ENCODE measurements at places on chromosomes 1 and 21.
A peak's percentile ranks its signal among the peaks of the same experiment; 100 is the strongest.

- H3K4me1 ChIP-seq: peaks cover 15% of the 10 kb centered on the region
- H3K27me3 ChIP-seq: no peaks in the 10 kb centered on the region
- DNase-seq: no peak
- H3K36me3 ChIP-seq: peaks cover 10% of the 10 kb centered on the region
- no peak overlapping the region for H3K27ac ChIP-seq
Observed at GRCh38 chr1:11298390-11299224, 25.6 kb downstream of the UBIAD1 start.

- no peak overlapping the region for H3K4me3 ChIP-seq
- H3K27ac ChIP-seq: no peak overlapping the region
- no peaks in the 10 kb centered on the region for H3K4me1 ChIP-seq
- H3K27me3 ChIP-seq: no peaks in the 10 kb centered on the region
- no peaks in the 10 kb centered on the region for H3K36me3 ChIP-seq
- DNase-seq: no peak
Observed at GRCh38 chr1:70140894-70141293, 64.5 kb downstream of the LRRC40 start.

DNA sequence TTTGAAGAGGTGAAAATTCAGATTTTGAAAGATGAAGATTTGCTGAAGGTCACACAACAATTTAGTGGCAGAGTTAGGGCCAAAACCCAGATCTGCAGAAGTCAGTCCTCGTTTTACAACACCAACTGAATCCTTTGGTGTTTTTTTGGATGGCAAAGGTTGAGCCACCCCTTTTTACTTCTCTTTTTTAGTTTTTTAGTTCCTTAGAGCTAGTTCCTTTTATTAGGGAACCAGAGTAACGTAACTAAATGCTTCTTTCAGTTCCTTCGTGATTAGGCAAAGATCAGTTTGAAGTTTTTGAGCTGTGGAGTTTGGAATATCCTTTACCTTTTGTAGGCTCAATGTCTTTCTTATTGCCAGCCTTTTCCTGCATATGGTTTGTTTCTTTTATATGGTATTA lies 67.9 kb upstream of the ARID1A start:
- no peaks in the 10 kb centered on the region for H3K36me3 ChIP-seq
- DNase-seq: no peak
- no peak overlapping the region for H3K27ac ChIP-seq
- no peak overlapping the region for H3K4me3 ChIP-seq
- no peaks in the 10 kb centered on the region for H3K27me3 ChIP-seq

DNA sequence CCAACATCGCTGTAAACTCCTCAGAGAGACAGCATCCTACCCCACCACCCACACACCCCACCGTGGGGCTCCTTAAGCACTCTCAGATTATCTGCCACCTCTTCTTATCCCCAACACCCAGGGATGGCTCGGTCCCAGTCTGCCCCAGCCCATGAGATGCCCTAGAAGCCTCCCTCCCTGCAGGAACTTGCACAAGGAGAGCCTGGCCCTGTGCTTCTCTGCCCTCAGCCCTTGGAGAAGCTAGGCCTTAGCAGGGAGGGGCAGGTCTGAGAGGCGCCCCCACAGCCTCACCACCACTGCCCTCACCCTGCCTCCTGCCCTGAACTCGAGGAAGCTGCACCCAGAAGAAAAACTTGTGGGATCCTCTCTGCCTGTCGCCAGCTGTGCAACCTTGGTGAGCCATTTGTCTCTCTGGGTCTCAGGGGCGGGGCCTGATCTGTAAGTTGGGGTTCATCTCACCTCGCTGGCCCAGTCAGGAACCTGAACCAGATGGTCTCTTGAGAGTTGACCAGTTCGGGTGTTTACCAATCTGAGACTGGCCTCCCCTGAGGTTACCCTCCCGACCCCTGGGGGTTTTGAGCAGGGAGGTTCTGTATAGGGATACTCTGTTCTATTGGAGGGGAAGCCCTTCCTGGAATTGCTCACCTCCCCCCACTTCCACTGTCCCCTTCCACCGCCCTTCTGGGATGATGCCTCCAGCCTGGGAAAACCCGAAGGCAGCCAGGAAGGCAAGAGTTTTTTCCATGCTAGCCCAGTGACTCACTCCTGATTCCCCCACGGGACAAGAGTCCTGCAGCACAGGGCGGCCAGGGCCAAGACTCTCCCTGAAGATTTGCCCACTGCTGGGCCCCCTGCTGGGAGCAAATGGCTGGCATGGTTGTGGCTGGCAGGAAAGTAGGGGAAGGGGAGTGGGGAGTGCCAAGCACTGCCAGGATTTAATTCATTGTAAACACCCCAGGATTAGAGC lies at the start of gene S100A3:
TSS of gene S100A3 (minus strand) at position 537 of the 967 bp plus-strand sequence. CDS start 773 bp downstream, outside the sequence.
- no peak for DNase-seq
- peaks cover 20% of the 10 kb centered on the region for H3K4me1 ChIP-seq
- peaks cover 5% of the 10 kb centered on the region for H3K36me3 ChIP-seq
- no peak within 1 kb of the TSS for H3K4me3 ChIP-seq

DNA sequence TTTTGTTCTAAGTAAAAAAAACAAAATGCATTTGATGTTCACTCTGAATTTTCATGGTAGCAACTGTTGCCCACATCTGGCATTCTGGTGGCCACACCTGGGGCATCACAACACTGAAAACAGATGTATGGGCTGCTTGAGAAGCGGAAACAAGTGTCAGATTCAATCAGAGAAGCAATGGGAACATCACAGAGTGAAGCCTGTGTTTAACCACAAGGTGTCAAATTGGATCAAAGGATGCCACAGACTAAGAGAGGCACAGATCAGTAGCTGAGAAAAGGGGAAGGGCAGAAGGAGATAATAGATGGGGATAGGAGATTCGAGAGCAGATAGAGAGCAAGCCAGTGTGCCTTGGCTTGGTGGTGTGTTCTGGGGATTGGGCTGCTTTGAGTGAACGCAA lies 49.8 kb upstream of the MTF2 start:
- peaks cover 14% of the 10 kb centered on the region for H3K4me1 ChIP-seq
- H3K27me3 ChIP-seq: no peaks in the 10 kb centered on the region
- DNase-seq: peak; percentile 76

DNA sequence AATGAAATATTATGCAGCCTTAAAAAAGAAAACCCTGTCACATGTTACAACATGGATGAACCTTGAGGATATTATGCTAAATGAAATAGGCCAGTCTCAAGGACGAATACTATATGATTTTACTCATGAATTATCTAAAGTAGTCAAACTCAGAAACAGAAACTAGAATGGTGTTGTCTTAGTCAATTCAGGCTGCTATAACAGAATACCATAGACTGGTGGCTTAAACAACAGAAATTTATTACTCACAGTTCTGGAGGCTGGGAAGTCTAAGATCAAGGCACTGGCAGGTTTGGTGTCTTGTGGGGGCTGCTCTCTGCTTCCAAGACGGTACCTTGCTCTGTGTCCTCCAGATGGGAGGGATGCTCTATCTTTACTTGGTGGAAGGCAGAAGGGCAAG lies 113.8 kb upstream of the DNAH14 start:
- DNase-seq: no peak
- H3K4me1 ChIP-seq: no peaks in the 10 kb centered on the region
- no peak overlapping the region for H3K27ac ChIP-seq
- no peaks in the 10 kb centered on the region for H3K27me3 ChIP-seq

GRCh38 chr1:202210385-202210784 lies 16.8 kb downstream of the LGR6 start:
- no peaks in the 10 kb centered on the region for H3K4me1 ChIP-seq
- no peaks in the 10 kb centered on the region for H3K36me3 ChIP-seq
- H3K27me3 ChIP-seq: no peaks in the 10 kb centered on the region
- no peak overlapping the region for H3K4me3 ChIP-seq

GRCh38 chr1:100077531-100077930 lies 55.2 kb downstream of the SASS6 start:
- peaks cover 5% of the 10 kb centered on the region for H3K36me3 ChIP-seq
- no peak for DNase-seq
- H3K27me3 ChIP-seq: no peaks in the 10 kb centered on the region
- H3K4me1 ChIP-seq: no peaks in the 10 kb centered on the region
- no peak overlapping the region for H3K27ac ChIP-seq

GRCh38 chr1:156479093-156480015 lies 21.2 kb downstream of the MEF2D start:
- no peak overlapping the region for H3K4me3 ChIP-seq
- no peak for DNase-seq
- no peak overlapping the region for H3K27ac ChIP-seq

DNA sequence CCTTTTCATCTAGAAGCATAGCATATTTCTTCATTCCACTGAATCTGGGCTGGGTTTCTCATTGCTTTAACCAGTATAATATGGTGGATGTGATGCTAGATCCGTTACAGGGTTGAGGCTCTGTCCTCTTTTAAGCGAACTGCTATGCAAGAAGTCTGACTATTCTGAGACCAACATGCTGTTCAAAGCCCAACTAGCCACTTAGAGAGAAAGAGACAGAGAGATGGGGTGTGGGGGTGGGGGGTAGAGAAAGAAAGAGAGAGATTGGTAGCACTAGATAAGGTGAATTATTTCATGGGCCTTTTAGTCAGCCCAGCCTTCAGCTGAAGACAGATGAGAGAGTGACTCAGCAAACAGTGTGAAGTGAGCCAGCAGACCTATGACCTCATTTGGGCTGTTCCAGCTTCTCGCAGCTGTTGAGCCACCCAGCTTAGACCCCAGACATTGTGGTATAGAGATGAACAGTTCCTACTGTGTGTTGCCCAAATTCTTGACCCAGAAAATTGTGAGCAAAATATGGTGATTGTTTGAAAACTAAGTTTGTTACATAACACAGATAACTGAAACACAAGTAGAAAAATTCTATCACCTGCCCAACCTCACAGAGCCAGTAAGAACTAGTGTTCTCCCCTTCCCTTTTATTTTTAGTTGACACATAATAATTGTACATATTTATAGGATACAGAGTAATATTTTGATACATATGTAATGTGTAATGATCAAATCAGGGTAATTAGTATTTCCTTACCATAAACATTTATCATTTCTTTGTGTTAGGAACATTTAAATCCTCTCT lies 40.7 kb upstream of the PRKACB start:
- H3K27ac ChIP-seq: no peak overlapping the region
- no peak overlapping the region for H3K4me3 ChIP-seq
- H3K27me3 ChIP-seq: no peaks in the 10 kb centered on the region

DNA sequence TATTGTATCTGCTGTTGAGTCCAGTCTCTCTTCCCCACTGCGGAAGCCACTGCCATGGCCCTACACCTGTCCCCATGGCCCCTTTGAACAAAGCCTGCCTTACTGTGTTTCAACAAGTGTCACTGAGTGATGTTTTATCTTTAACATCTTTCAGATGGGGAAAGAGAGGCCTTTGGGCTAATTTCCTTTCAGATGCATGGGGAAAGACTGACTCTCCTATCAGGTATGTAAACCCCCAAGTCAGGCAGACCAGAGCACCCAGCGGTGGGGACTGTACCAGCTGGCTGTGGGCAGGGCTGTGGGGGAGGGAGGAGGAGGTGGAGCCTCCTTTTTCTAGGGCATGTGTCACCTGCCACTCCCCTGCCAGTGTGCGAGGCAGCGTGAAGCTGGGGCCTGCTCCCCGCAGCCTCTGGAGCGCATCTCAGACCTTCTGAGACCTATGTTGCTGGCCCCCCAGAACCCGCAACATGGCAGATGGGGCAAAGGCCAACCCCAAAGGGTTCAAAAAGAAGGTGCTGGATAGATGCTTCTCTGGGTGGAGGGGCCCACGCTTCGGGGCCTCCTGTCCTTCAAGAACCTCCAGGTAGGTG lies at the start of gene PLA2G2F:
TSS of gene PLA2G2F (plus strand) at position 363 of the 590 bp plus-strand sequence. CDS start at position 468, 105 bp downstream.
- no peak within 1 kb of the TSS for H3K4me3 ChIP-seq
- no peaks in the 10 kb centered on the region for H3K27me3 ChIP-seq
- DNase-seq: no peak

DNA sequence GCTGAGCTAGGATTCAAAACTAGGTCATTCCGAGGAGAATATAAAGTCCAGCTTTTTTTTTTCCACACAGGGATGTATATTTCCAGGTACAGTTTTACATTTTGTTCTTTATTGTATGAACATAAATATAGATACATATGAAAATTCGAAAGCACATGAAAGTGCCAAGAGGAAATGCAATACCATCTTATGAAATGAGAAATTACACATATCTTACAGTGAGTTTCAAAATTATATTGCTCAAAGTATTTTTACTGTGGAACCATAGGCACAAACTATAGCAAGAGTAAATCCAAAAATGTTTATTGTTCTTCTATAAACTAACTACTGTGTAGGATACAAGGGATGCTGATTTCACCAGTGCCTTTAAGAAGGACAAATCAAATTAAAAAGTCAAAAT lies 39.0 kb downstream of the PTPRC start:
- no peaks in the 10 kb centered on the region for H3K36me3 ChIP-seq
- H3K4me1 ChIP-seq: peaks cover 74% of the 10 kb centered on the region
- H3K27me3 ChIP-seq: no peaks in the 10 kb centered on the region
- peak overlapping the region; percentile 94 for H3K27ac ChIP-seq

DNA sequence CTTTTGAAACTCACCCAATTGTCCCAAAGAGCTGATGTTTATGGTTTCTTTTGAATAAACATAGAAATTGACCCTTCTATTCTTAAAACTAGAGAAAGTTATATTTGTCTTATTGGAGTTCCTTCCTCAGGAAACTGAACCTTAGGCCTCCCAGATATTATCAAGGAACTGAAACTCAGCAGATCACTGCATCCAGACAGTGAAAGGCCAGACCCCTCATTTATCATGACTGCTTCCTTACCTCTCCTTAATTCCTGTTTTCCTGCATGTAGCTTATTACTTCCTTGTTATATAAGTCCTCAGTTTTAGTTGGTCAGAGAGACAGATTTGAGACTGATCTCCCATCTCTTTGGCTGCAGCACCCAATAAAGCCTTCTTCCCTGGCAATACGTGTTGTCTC lies 27.5 kb downstream of the SLC22A15 start:
- peaks cover 11% of the 10 kb centered on the region for H3K4me1 ChIP-seq
- no peaks in the 10 kb centered on the region for H3K36me3 ChIP-seq
- no peak for DNase-seq
- no peak overlapping the region for H3K4me3 ChIP-seq
- peaks cover 7% of the 10 kb centered on the region for H3K27me3 ChIP-seq

DNA sequence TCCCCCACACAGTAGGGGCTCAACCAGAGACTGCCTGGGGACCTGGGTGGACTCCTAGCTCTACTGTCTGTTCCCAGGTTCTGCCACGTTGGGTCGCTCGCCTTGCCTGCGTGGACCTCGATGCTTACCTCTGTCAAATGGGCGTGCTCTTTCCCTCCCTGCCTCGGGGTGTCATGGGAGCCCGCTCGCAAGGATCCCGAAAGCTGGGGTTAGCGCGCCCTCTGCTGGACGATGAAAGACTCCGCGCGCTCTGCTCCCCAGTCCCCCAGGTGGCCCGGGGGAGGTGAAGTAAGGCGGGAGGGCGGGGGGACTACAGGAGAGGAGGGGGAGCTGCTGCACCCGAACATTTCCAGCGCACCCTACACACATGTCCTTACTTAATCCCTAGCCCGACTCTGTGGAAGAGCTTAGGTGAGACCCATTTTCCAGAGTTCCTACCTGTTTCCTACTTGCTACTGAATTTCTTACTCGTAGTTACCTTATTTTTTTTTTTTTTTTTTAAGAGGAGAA lies 2.3 kb upstream of the BSND start:
- H3K4me3 ChIP-seq: no peak overlapping the region
- no peak overlapping the region for H3K27ac ChIP-seq
- H3K4me1 ChIP-seq: peaks cover 27% of the 10 kb centered on the region
- peaks cover 7% of the 10 kb centered on the region for H3K27me3 ChIP-seq
- no peaks in the 10 kb centered on the region for H3K36me3 ChIP-seq

GRCh38 chr1:217574265-217574949 lies 56.5 kb downstream of the GPATCH2 start:
- H3K36me3 ChIP-seq: no peaks in the 10 kb centered on the region
- no peak for DNase-seq
- no peak overlapping the region for H3K27ac ChIP-seq
- no peak overlapping the region for H3K4me3 ChIP-seq
- no peaks in the 10 kb centered on the region for H3K4me1 ChIP-seq
